ENCODE measurements at places on chromosomes 5 and 9.

- DNase-seq: no peak
Measured at GRCh38 chr9:97536480-97536879, 35.0 kb downstream of the TMOD1 start.

DNA sequence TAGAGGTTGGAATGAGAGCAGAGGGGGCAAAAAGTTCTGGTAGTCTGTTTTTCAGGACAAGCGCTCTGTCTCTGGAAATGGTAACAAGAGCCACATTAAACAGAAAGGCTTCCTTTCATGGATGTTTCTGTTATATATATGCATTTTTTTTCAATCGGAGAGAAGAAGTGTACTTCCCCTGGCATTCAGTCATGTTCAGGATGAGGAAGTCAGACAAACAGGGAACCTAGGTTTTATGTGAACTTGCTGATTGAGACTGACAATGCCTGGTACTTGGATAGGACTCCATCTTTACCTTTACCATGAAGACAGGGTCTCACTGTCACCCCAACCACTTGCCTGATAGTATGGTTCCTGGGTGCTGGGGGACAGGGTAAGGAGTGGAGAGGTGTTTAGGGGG, 30.1 kb upstream of the ZBED3 start:
- DNase-seq: no peak

GRCh38 chr9:96137671-96138429, 164.1 kb downstream of the HSD17B3 start:
- no peak for DNase-seq

GRCh38 chr5:33975852-33976251, 8.6 kb downstream of the SLC45A2 start:
- no peak for DNase-seq

DNA sequence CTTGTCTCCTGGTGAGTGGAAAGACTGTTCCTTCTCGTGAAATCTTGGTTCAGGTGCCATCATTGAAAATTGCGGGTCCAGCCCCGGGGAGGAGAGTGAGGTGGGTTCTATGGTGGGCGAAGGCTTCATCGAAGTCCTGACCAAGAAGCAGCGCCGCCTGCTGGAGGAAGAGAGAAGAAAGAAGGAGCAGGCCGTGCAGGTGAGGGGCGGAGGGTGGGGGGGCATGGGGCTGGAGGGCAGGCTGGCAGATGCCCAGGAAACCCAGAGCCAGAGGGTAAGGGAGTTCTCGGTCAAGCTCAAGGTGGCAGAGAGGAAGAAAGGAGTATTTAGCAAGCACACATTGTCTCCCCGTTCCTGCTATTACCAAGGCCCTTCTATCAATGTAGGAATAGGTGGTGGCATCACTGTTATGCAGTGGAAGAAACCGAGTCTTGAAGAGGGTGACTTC, 24.3 kb upstream of the POMT1 start:
- DNase-seq: no peak

GRCh38 chr9:134424818-134425217, 98.6 kb downstream of the RXRA start:
- DNase-seq: no peak

DNA sequence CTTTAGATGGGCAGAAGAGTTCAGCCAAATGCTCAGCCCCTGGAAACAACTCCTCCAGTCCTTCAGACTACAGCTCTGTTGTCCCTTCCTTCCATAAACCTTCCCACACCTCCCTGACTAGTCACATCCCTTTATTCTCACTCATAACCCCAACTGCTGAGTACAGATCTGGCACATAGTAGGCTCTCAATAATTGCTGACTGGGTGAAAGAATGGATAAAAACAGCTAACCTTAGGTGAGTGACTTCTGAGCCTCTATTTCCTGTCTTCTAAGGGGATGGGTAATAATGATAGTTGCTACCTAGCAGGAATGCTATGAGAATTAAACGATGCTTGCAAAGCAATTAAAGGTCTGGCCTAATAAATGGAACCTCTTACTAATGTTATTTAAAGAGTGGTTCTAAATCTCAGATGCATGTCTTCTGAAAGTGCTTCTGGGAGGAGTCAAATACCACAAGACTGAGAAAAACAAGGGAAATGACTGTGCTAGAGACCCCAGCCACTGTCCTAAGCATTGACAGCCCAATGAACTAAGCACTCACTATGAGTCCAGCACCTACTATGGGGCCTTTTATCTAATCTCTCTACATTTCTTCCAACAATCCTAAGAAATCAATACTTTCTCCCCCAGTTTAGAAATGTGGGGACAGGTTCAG, 2.5 kb upstream of the NR6A1 start:
- no peak for DNase-seq

DNA sequence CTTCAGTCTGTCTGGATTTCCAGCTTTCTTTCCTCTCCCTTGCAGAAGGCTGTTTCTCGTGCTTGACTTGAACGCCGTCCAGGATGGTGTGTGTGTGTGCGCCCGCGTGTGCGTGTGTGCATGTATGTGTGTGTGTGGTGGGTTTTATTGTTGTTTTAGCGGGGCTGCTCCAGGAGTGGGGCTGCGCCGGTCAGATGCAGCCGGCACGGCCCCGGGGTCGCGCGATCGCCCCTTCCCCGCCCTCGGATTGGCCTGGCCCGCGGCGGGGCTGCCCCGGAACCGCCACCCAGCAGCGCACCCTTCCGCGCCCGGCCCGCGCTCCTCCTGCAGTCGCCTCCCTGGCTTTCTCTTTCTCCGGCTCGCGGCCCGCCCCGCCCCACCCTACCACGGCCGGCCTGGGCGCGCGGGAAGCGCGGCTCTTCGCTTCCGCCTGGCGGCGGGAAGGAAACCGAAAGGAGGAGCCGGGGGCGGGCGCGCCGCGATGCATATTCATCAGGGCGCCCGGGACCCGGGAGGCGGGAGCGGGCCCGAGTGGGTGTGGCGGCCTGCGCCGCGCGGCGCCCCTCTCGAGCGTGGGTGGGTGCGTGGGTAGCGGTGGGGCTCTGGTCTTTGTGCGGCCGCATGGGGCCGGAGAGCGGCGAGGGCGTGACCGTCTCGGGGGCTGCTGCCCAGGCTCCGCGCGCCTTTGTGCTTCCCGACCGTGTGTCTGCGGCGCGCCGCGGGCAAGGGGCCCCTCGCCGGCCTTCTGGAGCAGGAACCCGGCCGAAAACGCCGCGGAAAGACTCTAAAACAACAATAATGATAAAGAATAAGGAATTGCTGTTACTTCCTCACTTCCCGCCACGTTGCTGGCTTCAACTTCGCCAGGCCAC, 8.5 kb upstream of the NFIB start:
- DNase-seq: no peak

DNA sequence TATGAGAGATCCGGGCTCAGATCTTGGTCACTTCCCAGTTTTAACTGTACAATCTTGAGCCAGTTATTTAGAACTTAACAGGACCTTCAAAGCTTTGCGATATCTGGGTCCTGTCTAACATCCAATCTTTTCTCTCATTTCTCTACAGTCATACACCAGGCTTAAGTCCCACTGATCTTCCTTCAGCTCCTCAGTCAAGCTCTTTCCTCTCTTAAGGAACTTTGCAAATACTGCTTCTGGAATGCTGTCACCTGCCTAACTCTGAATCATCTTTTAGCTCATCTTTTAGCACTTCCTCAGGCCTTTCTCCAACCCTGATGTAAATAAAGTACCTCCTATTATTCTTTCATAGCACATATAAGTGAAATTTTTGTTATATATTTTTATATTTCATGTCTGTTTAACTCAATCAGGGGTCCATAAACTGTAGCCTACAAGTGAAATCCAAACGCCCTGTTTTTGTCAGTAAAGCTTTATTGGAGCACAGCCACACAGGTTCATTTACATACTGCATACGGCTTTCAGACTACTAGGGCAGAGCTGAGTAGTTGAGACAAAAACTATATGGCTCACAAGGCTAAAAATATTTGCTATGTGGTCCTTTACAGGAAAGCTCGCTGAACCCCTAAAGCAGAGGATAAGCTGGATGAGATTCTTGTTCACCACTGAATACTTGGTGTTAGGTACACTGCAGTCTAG, 63.5 kb downstream of the MEF2C start:
- DNase-seq: no peak

- DNase-seq: no peak
Measured at GRCh38 chr5:128455841-128456361, 82.1 kb downstream of the FBN2 start.

DNA sequence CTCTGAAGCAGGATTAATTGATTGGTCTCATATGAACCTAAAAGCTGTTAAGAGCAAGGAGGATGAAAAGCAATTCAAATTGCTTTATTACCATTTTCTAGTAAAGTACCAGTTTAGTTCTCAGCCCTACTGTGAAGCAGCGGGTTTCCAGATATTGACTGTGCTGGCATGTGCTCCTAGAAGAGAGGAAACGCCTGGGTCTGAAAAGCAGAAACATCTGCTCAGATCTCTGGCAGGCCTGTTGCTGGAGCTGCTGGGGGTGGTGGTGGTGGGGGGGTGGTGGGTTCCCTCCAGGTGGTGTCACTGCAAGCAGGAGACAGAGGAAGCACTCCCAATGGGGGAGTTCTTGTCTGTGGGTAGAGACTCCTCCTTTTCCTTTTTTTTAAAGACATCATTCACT, 105.5 kb upstream of the ZNF462 start:
- DNase-seq: no peak

- DNase-seq: no peak
Measured at GRCh38 chr9:95110921-95111525, 206.5 kb downstream of the FANCC start.

- no peak for DNase-seq
Measured at GRCh38 chr9:131776473-131776872, 36.6 kb upstream of the RAPGEF1 start.

GRCh38 chr5:149212198-149212951, 59.3 kb upstream of the AFAP1L1 start:
- DNase-seq: no peak
